ENCODE measurements at places on chromosomes 7 and 10. TPM values are rescaled to one million over a fixed set of nuclear protein-coding genes. Genes with fewer than 3 reads are reported as not detected.

The BTBD16 gene
- total RNA-seq = not detected

The LBX1 gene
- total RNA-seq = not detected

The PBLD gene
- 1.6 TPM for total RNA-seq

The EPHB4 gene
- total RNA-seq = 2.1 TPM

The MRC1 gene
- total RNA-seq = not detected

The PRLHR gene
- not detected for total RNA-seq

The EBLN1 gene
- not detected for total RNA-seq

The OIT3 gene
- total RNA-seq = not detected

The STEAP2 gene
- not detected for total RNA-seq

The BBS9 gene
- total RNA-seq = 8.9 TPM

The GPR15LG gene
- not detected for total RNA-seq

The TAS2R4 gene
- 1.3 TPM for total RNA-seq

All from activated CD4-positive, alpha-beta T cell treated with anti-CD3 and anti-CD28 coated beads, Interleukin-2, amount 10 ng/mL, durations not matched to agents 7 days and 5 days (primary cell).